ENCODE measurements at places on chromosomes 1 and 21.

DNA sequence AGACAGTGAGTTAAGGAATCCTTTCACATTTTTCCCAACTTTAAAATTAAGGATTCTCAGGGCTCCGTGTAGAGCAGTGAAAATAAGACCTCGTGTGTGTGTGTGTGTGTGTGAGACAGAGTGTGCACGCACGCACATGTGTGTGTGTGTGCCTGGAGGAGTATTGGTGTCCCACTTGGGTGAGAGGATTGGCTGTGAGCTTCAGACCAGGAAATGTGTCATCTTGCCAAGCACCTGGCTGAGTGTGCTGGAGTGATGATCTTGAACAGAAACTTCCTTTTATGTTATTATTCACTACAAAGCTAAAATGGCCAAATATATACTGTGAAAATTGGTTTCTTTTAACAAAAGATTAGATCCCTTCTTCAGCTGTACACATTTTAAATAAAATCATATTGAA, 35.2 kb upstream of the NTPCR start:
- no peak for DNase-seq

DNA sequence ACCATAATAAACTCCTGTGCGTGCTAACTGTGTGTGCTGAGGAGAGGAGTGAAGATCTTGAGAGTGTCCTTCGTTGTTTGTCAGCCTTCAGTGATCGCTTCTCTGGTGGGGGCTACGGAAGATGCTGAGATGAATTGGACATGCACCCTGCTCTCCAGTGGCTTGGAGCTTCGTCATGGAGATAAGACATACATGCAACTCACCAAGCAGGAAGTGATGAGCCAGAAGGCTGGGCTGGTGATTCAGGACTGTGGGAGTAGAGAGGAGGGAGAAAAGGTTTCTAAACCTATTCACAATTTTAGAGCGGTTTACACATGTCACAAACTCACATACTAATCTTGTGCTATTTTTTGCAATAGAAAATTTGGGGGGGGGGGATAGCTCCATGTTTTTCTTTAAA, 128.9 kb upstream of the ADAR start:
- peak; percentile 22 for DNase-seq

DNA sequence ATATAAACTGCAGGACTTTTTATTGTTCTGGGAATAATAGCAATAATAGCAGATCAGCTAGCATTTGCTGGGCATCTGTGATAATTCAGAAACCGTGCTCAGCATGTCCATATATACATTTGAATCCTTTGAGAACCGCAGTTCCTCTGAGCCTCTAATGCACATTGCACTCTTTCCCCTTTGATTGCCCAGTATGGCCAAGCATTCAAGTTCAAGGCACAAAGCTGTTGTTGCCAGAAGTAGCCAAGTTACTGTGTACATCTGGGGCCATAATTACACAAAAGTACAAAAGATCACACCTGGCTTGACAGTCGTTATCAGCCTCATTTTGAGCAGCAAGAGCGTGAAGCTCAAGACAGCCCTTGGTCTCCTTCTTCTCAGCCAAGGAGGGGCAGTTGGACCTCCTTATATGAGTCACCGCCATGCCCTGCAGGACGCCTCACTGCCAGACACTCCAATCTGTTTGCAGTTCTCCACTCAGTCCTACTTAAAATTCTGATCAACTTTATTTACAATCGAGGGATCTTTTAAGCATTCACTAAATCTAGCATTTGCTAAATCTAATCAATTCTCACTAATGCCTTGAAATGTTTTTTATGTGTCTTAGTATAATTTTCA, 216.0 kb downstream of the SLC35F3 start:
- DNase-seq: no peak

DNA sequence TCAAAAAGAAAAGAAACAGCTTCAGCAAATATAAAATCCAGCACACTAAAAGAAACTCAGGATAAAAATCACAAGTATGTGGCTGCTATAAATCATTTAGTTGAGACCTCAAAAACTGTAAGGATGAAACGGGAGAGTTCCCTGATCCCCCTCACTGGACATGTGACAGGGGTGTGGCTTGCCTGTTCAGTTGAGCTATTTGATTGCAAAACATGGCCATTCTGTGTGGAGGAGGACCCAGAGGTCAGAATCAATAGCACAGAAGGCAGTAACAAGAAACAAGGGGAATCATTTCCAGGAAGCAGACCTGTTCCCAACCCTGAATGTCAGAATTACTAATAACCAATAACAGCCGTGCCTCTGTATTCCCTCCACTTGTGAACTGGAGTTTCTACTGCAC, 27.9 kb downstream of the RBM11 start:
- no peak for DNase-seq

DNA sequence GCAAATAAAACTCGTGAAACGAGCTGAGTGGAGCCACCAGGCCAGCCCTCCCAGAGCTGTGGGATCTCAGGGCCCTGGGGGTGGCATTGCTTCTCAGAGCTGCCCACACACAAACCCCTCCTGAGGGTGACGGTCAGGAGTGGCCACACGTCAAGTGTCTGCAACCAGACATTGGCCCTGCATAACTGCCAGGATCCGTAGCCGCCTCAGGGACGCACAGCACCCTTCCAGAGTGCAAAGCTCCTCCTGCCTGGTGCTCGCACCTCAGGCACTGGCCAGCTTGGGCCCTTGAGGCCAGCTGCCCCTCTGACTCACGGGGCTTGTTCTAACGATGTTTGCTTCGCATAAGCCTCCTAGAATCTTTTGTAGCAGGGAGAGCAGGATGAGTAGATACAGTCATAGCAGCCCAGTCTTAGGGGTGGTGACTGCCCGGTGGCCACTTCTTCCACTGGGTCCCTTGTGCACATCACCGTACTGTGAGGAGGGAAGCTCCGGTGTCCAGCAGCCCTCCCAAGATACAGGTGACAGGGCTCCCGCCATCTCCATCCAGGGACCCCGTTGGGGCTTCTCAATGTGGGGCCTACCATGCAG, 5.0 kb downstream of the WNT3A start:
- DNase-seq: no peak

- DNase-seq: no peak
Observed at GRCh38 chr1:27418326-27419185, 26.1 kb downstream of the GPR3 start.

GRCh38 chr1:54738244-54738643, 22.6 kb downstream of the TTC4 start:
- DNase-seq: no peak

DNA sequence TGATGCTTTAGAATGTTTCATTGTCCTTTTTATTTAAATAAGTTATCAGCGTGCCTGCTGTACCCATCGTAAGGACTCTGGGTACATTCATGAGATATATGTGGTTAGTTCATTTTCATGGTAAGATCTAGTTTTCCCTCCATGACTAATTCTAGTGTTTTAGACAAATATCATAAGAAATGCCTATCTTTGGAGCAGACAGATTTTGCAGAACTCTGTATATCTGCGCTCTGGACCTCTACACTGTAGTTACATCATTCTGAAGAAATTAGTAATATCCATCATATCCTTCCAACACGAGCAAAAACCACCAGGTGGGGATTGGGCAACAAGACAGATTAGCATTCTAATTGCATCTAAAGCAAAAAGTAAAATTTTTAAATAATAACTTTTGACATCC, 499.2 kb downstream of the SETD4 start:
- DNase-seq: no peak

DNA sequence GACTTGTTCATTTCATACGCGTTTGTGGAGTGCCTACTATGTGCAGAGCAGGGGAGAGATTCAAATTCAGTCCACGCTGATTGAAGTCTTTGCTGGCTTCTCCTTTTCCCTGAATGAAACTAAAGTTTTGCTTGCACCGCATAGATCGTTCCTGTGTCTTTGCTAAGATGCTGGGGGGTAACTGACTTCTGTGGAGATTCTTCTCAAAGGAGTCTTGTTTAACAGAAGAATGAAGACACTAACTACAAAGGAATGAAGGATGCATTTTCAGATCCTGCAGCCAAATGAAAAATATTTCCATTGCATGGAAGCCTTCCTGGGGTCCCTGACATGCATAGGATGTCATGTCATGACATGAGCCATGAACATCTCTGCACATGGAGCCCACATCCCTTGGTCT, 26.9 kb upstream of the H6PD start:
- no peak for DNase-seq

DNA sequence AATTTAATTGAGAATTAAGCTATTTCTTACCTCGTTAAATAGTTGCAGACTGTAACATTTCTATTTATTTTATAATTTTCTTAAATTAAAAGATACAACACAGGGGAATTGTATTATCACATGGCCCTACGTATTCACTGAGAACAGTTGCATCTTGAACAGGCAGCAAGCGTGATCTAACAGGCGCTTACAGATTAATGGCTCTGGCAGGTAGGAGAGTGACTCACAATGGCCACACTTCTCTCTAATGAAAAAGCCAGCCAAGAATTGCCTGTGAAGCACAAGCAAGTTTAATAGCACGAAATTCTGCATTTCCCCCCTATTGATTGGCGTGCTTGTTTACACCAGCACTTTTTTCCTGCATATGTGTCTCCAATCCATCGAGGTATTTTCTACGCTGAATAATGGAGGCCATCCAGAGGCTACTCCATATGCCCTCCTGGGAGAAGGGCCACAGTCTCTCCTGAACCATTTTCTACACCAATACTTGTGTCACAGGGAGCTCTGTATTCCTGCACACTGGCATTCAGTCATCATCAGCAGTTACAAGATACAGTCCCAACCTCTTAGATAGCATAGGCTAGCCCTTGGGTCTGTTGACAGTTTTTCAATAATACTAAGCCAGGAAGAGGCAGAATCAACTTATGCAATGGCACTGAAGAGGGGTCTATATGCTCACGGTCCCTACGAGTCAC, 150.6 kb upstream of the PLD5 start:
- DNase-seq: no peak

- DNase-seq: no peak
Observed at GRCh38 chr1:31878058-31878457, 60.1 kb downstream of the PTP4A2 start.

GRCh38 chr21:37335053-37335452, 31.5 kb upstream of the DYRK1A start:
- no peak for DNase-seq

GRCh38 chr1:33178836-33179439, 2.9 kb downstream of the TRIM62 start:
- no peak for DNase-seq

GRCh38 chr1:100810360-100810759, 84.3 kb downstream of the EXTL2 start:
- DNase-seq: no peak

DNA sequence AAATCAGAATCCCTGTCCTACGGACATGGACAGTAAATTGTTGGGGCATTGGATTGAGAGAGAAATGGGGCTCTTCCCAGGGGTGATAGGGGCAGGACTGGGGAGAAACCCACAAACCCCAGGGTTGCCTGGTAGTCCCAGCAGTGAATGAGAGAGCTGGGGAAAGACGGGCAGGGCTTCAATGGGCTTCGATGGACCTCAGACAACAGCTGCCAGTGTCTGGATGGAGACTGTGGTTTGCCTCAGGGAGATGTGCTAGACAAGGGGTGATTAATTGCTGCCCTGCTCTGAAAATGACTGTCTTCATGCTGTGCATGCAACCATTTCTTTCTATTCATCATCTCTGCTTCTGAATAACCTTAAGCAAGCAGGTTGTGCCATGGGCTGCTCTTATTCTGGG, 7.4 kb downstream of the GPR25 start:
- DNase-seq: no peak

GRCh38 chr1:26307363-26307781, 936 bp upstream of the UBXN11 start:
- no peak for DNase-seq

DNA sequence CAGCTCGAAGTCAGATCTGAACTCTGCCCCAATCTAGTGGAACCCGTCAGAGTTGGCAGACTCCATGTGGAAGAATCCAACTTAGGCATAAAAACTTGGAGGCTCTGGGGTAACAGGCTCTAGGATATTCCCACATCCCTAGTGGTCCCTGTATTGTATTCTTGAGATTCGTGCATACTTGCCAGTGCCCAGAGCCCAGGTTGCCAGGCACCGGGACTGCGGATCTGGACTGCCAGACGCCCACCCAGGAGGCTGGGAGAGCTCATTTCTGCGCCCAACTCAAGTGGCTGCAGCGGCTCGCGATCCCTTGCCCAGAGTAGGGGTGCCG, 1.1 kb downstream of the GRIK1 start:
- no peak for DNase-seq

GRCh38 chr1:94734963-94735901, 84.9 kb upstream of the SLC44A3 start:
- DNase-seq: no peak

DNA sequence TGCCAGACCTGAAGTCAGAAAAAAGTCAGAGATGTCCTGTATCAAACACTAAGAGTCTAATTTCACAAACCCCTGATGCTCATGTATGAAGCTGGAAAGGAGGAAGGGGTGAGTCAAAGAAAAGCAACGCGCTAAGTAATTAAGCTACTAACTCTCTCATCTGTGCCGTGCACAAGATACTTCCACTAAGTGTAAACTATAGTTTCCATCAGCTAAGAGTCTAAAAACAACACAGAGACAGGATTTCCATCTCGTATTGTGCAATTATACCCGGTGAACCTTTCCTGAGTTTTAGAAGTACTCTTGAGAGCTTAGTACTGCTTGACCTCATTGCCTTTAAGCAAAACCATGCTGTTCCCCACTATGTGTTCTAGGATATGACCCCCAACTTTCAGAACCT, 19.0 kb downstream of the DNALI1 start:
- DNase-seq: no peak

DNA sequence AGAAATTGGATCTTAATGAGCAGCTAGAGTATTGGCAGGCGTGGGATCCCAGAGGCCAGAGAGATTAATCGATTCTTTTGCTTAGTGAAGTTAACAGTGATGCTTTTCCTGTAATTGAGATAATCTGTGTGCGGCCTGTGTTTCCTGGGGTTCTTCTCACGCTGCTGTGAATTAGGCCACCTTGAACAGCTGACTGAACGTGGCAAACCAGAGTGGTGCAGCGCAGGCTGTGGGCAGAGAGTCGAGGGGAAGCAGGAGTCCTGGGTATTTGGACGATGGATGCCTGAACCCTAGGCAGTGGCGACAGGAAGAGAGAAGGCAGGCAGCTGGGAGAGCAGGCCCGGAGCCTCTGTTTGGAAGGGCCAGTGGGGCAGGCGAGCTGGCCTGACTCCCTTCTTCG, 51.7 kb downstream of the RYR2 start:
- DNase-seq: no peak

DNA sequence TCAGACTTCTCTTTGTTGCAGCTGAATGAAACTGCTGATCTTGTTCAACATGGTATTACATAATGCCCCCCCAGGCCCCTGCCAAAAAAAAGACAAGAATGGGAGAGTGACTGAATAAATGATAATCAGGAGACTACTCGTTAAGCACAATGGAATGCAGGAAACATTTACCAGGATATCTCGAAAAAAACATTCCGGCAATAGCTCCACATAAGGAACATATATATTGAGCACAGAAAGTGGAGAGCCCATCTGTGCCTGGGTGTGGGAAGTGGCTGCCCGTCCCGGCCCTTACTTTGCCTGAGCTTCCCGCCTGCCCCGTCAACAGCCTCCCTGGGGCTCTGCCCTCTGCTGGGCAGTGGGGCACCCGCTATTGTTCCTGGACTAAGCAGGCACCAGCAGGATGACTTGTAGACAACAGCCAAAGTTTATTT, 13.3 kb downstream of the TRIM11 start:
- DNase-seq: no peak

All from stimulated activated CD4-positive, alpha-beta T cell treated with anti-CD3 and anti-CD28 coated beads, Interleukin-15, amount 100 ng/mL, for 1 hour (primary cell).